ENCODE measurements at places on chromosomes 7 and 10.

- DNase-seq = no peak
These were observed 6.7 kb downstream of the FRA10AC1 start for GRCh38 chr10:93695740-93696139.

- DNase-seq = no peak
These were observed 639.2 kb upstream of the POT1 start for GRCh38 chr7:125568799-125569198.

- no peak for DNase-seq
These were observed 80.0 kb upstream of the PCDH15 start for GRCh38 chr10:54880996-54881395.

DNA sequence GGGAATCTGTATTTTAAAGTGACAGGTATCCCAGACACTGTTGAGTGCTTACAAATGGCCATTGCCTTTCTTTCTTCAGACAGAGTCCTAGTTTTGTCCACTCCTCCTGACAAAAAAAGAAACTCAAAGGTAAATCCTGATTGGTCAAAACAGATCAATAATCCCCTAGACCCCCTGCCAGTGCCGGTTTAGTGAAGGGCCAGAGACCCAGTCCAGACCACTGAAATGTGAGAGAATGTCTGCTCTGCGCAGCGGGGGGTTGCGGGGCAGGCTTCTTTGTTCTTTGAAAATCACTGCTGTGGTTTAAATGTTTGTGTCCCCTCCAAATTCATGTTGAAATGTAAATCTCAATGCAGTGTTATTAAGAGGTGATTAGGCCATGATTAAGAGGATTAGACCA is 177.7 kb upstream of the GPR26 start:
- no peak for DNase-seq

GRCh38 chr7:36690041-36690440 is 34.3 kb downstream of the AOAH start:
- DNase-seq = no peak

Data from stimulated activated CD4-positive, alpha-beta T cell treated with anti-CD3 and anti-CD28 coated beads, Interleukin-12 subunit alpha, Interleukin-12 subunit beta, amount 100 ng/mL, for 48 hours (primary cell).